ENCODE measurements at places on chromosomes 1 and 21.

DNA sequence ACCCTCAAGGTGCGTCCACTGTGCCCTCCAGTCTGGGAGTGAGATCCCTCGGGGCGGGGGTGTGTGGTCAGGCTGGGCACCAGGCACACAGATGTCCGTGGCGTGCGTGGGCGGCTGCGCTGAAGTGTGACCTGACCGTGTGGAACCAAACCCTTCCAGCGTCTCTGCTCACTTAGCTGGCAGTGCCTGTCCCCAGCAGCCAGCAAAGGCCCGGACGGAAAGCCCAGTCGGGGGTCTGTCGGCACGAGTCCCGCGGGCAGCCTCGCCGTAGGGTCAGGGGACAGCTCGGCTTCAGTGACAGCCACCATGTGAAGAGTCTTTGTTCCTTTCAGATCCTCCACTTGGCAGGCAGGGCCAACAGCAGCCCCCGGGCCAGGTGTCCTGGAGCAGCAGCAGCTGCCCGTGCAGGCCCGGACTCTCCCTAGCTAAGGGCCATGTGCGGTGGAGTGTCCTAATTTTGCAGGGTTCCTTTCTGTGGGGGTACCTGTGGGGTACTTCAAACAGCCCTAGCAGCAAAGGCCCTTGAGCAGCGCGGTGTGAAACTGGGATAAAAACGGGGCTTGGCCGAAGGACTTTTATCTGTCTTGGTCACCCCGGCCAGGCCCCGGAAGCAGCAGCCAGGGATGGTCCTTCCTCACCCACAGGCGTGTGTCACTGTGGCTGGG, 11.6 kb downstream of the TTLL10 start:
- DNase-seq = no peak

DNA sequence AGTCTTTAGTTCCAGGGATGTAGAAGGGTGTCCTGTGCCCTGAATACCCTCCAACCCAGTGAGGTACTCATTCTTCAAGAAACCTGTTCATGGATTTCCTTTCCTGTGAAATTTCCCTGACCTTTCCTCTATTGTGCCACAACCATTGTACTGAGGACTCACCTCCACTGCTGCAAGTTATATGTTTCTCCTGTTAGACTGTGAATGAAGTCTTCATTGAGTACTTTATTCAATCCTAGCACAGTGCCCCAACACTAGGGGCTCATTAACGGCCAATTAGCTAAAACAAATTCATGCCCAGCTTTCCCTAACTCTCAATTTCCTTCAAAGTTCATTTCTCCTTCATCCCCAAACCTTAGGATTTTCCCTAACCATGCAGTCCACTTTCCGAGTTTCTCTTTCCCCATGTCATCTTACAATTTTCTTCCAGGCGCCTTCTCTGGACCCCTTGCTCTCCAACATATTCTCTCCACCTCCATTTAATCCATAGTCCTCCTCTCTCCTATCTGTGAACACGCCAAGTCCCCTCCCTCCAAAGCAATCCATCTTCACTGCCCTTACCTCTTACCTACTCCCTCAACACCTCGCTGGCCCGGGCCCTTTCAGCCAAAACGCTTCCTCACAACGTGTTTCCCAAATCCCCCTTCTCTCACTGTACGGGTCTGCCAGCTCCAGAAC, 1.3 kb downstream of the TRIM33 start:
- DNase-seq = no peak

DNA sequence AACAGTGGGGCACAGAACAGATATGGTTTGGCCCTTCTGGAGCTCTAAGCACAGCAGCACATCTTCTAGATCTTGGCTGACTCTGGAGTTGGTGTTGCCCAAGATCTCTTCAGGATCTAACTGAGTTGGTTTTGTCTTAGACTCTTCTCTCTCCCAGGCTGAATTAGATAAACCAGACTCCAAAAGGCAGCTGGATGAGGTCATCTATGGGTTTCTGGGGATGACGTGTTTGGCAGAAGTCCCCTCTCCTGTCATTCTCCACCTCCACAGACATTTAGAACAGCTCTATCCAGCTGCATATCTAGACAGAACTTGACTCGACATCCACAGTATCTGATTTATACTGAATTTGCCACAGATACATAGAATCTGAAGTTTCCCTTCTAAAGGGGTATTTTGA, 75.3 kb downstream of the ST6GALNAC5 start:
- no peak for DNase-seq

DNA sequence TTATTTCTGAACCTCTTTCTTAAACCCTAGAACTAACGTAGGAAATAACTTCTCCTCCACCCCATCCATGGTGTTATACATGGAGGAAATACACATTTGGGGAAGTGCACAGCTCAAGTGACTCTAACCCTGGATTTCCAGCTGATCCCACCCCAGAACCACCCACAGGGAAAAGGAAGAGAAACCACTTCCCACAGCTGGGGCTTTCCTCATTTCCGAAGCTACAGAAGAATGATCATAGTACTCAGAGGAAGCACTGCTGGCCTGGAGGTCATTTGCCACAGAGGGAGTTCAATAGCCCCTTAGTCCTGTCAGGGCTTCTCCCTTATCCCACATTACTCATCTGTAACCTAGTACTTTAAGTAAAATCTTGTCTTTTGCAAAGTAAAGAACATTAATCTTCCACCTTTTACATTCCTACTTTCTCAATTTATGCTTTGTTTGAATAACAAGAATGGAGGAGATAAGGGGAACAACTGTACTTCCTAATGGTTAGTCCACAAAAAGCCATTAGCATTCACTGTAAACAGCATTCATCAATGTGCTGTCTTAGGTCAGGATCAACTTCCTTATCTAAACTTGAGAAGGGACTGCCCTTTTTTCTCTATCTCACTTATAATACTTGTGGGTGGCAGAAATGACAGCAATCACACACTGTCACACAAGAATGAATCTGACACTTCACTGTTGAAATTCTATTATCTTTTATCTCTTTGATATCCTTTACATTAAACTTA, 63.0 kb upstream of the RGS1 start:
- no peak for DNase-seq

- no peak for DNase-seq
These were observed 252.3 kb upstream of the TMPRSS15 start for GRCh38 chr21:18655931-18656330.

DNA sequence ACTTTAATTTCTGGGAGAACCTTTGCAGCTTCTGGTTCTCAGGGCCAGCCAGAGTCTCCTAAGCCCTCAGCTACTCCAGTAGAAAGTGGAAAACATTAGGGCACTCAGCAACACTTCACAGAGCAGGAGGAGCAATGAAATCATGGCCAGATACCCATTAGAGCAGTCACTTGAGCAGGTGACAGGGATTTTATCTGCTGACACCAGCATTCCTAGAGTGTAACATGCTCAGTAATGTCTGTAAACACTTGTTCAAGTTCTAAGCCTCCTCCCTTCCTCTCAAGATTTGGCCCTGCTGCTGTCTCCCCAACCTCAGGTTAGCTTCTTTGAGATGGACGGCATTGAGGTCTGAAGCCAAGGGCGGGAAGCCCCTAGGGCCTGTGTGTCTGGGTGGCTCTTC, 218.0 kb downstream of the GRIK3 start:
- DNase-seq = no peak

GRCh38 chr1:213600879-213601278, 386.9 kb upstream of the PROX1 start:
- no peak for DNase-seq

GRCh38 chr1:24202556-24202955, 15.5 kb upstream of the IFNLR1 start:
- no peak for DNase-seq

DNA sequence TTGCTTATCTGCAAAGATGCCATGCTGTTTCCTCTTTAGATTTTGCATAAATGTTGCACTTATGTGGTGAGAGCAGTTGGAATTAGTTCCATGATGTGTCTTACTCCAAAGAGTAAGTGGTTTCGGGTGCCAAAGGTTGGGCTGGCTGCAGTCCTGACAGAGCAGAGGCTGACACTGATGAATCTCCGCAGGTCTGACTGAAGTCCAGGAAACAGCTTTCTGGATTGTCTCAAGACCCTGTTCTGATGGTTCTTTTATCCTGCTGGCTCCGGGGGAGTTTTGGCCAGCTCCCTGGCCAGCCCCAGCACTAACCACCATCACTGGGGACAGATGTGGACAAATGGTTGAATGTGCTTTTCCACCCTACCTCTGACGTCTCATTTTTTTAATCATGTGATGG, 207.2 kb upstream of the KIAA0040 start:
- no peak for DNase-seq

- DNase-seq = no peak
These were observed 17.4 kb upstream of the GJA9 start for GRCh38 chr1:38898653-38899230.

DNA sequence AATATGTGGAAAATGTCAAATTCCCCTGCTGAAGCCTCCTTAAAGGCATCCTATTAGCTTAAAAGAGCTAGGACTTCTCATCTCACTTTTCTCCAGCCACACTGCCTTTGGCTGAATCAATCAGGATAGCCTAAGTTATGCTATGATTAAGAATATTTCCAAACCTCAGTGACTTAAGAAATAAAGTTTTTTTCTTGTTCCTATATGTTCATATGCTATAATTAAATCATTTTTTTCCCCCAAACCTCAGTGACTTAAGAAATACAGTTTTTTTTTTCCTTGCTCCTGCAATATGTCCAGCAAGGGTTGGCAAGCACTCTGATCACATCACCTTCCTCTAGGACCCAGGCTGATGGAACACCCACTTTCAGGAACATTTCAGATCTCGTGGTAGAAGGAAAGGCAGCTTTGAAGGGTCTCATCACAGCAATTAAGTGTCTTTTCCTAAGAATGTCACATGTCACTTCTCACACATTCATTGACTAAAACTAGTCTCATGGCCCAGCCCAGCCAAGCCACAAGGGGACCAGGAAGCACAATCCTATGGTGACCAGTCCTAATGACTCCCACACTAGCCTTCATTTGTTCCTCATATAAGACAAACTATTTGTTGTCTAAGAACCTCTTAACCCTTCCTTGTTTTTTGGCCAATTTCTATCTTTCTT, 6.3 kb upstream of the JUN start:
- no peak for DNase-seq

GRCh38 chr1:205445646-205445935, 10.3 kb downstream of the BLACAT1 start:
- DNase-seq = no peak

DNA sequence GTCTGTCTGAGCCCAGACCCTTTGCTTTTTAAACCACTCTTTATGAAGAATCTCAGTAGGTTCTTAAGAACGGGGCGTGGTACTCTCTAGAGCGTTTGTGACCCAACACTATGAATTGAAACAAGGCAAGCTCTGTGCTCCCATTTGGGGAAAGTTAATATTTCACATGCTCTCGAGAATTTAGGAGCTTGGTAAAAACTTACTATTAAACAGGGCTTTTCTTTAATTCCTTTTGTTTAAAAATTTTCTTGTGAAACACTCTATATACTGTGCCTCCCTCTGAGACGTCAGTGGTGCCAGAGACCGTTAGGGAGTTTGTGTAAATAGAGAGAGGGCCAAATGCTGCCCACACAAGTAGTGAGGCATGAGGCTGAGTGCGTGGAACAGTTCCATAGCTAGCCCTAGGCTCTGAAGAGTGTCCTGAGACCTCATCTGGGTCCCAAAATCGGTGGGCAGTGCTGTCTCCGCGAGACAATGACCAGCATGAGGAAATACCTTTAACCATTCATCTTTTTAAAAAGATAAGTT, 144.7 kb downstream of the ROR1 start:
- DNase-seq = no peak

DNA sequence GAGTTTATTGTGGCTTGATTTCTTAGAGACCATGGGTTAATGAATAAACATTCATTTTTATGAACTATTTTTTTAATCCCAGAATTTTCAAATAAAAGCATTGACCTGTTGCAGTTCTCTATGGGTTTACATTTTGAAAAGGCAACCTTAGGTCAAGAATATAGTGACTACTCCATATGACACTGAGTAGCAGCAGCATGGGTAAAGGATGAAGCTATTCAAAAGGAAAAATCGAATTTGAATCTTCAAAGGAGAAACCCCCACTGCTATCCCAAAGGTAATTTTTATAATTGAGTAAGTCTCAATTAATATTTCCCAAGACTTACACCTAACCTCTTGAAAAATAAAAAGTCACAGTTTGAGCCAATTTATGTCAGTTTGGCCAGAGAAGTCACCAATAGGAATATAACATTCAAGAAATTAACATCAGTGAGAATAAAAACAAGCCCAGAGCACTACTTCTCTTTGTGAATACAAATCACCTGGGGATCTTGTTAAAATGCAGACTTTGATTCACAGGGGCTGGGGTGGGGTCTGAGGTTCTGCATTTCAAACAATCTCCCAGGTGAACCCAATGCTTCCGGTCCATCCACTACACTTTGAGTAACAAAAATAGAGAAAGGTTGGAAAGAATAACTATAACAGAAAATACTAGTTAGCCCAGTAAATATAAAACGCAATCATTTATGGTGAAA, 39.8 kb downstream of the USP1 start:
- no peak for DNase-seq

GRCh38 chr1:220527908-220528678, at the start of gene MARK1:
TSS of gene MARK1 (plus strand) at chr1:220528136. CDS start at chr1:220528823, 687 bp downstream.
- peak; percentile 66 for DNase-seq

GRCh38 chr1:216523449-216524190, 100.4 kb upstream of the USH2A start:
- DNase-seq = no peak

DNA sequence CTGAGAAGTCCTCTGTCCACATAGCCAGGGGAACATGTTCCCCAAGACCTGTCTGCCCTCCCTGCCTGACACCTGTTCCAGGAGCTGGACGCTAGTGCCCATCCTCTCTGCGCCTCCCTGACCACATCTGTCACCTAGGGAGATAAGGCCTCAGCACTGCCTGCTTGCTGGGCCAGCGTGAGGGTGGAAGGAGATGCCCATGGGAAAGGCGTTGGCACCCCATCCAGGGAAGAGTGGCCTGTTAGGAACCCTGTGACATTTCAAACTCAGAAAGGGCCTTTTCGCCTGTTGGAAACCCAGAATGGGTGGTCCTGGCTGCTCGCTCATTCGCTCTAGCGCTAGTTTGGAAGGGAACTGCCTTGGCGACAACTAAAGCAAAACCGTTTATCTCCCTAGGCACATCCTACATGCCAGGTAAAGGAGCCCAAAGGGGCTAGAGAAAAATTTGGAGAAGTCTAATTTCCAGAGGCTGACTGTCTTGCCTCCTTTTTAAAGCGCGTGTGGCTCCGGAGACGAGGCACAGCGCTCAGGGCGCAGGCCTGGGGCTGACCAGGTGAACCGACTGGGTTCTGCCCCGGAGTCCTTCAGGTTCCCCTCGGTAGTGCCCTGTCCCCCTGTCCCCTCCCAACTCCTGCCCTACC, 410 bp downstream of the ACTA1 start:
- DNase-seq = no peak

- DNase-seq = no peak
These were observed 17.1 kb upstream of the PINK1 start for GRCh38 chr1:20615946-20616846.

- DNase-seq = no peak
These were observed 168.7 kb downstream of the RRAGC start for GRCh38 chr1:38690790-38691449.

- DNase-seq = no peak
These were observed 24.4 kb downstream of the FUBP1 start for GRCh38 chr1:77954521-77954920.
